SJSA1 (cell line): ENCODE measurements at places on chromosomes 12 and 14. TPM values are rescaled to one million over a fixed set of nuclear protein-coding genes. Genes with fewer than 3 reads are reported as not detected.

DNA sequence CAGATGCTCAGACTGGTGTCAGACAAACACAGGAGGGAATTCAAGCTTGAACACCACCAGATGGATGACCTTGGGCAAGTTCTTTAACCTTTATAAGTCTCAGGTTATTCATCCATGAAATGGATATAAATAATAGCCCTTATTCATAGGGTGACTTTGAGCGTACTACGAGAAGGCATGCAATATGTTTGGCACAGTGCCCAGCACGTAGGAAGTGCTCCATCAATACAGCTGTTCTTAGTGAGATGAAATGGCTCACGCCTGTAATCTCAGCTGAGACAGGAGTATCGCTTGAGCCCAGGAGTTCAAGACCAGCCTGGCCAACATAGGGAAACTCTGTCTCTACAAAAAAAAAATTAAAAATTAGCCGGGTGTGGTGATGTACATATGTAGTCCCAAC is 84.8 kb upstream of the FICD start:
- H3K27me3 ChIP-seq, result peaks cover 3% of the 10 kb centered on the region; the same call in 1 of the 2 replicates
- DNase-seq, result no peak
- no peak overlapping the region for H3K27ac ChIP-seq
- H3K36me3 ChIP-seq, result no peaks in the 10 kb centered on the region

The PRB2 gene
- total RNA-seq, result not detected in 2 replicates

DNA sequence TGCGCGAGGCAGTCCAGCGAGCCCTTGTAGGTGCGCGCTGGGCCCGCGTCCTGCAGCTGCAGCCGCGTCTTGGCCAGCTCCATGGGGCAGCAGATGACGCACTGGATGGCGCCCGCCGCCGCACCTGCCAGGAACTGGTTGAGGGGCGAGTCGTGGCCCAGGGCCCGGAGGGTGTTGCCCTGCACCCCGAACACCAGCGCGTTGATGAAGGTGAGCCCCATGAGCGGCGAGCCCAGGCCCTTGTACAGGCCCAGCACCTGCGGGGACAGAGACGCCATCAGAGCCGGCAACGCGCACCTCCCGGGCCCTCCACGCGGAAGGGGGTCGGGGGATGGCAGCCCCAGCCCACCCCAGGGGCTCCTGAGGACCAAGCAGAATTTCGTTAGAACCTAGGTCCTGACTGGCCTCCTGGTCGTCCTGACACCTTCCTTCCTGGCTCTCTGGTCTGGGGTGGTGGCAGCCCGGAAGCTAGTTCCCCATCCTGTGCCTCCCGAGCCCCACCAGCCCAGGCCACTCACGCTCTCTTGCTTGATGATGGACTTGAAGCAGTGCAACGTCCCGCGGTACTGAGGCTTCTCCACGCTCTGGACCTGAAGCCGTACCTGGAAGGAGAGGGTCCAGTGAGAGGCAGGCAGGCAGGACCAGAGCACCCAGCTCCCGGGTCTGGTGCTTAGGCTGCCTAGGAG is 13.3 kb downstream of the SLC25A29 start:
- H3K27ac ChIP-seq, result no peak overlapping the region
- H3K4me1 ChIP-seq, result peaks cover 13% of the 10 kb centered on the region
- no peaks in the 10 kb centered on the region for H3K27me3 ChIP-seq
- H3K36me3 ChIP-seq, result peaks cover 31% of the 10 kb centered on the region
- H3K4me3 ChIP-seq, result no peak overlapping the region

DNA sequence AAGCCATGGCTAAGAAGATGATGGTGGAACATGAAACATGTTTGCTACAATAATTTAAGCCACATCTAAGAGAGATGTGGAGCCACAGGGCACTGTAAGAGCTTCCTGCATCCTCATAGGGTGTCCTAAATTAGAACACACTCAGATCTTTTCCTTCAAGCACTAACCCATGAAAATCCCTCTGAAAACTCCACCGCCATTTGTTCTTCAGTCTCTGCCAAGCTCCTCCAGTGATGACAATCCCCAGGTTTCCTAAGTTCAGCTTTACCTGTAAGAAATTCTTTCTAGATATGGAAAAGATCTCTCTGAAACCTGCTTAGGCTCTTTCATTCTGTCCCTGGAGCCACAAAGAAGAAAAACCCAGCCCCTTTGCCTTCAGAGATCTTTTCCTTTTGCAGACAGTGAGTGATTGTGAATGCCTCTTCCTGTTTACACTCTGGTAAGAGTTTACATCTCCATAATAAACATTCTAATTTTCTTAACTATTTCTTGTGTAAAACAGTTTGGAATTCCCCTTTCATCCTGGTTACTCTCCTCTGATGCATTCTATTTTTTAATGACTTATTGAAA is 907.2 kb downstream of the VRK1 start:
- no peak overlapping the region for H3K4me3 ChIP-seq
- H3K27ac ChIP-seq, result no peak overlapping the region
- DNase-seq, result no peak

The TRAFD1 gene
- total RNA-seq, result 37.3 and 38.2 TPM in 2 replicates

GRCh38 chr14:50795142-50795541 is 35.8 kb downstream of the NIN start:
- no peaks in the 10 kb centered on the region for H3K27me3 ChIP-seq
- H3K4me3 ChIP-seq, result no peak overlapping the region
- 0 out of 2 replicates have a peak, but pooled peaks cover 6% of the 10 kb centered on the region for H3K36me3 ChIP-seq

GRCh38 chr14:24315807-24316596 is 4.7 kb downstream of the LTB4R start:
- H3K4me1 ChIP-seq, result peaks cover 13% of the 10 kb centered on the region
- no peak overlapping the region for H3K27ac ChIP-seq
- H3K4me3 ChIP-seq, result no peak overlapping the region
- H3K27me3 ChIP-seq, result no peaks in the 10 kb centered on the region
- no peaks in the 10 kb centered on the region for H3K36me3 ChIP-seq

- H3K27ac ChIP-seq, result no peak overlapping the region
- H3K4me3 ChIP-seq, result no peak overlapping the region
- no peaks in the 10 kb centered on the region for H3K36me3 ChIP-seq
- no peak for DNase-seq
Measured at GRCh38 chr14:70649803-70650202, 8.1 kb downstream of the TTC9 start.

The CFAP54 gene
- 0.05 TPM in 1 of 2 replicates, not detected in the other for total RNA-seq
